ENCODE measurements at places on chromosomes 5 and 9.
A peak's percentile ranks its signal among the peaks of the same experiment; 100 is the strongest.

- DNase-seq, result no peak
Observed at GRCh38 chr5:88886746-88887341, 3.9 kb upstream of the MEF2C start.

DNA sequence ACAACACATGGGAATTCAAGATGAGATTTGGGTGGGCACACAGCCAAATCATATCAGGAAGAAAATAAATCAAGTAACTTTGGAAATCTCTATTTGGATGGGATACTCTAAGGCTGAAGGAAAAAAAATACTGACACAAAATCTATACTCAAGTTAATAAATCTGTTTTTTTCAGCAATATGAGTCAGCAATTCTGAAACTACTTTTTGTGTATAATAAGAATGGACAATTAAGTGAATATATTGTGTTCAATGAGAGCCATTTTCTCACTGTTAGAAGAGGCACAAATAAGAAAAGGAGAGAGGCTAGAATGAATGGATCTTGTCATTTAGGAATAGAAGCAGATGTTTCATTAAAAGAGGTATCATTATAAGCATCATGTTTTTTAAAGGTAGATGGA, 651.0 kb downstream of the TAF11L14 start:
- DNase-seq, result no peak

- DNase-seq, result no peak
Observed at GRCh38 chr9:132506977-132507669, 75.3 kb upstream of the BARHL1 start.

GRCh38 chr9:86062845-86063693, 36.3 kb downstream of the GOLM1 start:
- no peak for DNase-seq

- DNase-seq, result no peak
Observed at GRCh38 chr9:88996921-88997235, 5.6 kb downstream of the S1PR3 start.

GRCh38 chr9:214648-215493, at the start of gene DOCK8:
Gene DOCK8 (plus strand): TSS chr9:214865. CDS start chr9:214977, 112 bp downstream.
- peak; percentile 83 for DNase-seq

GRCh38 chr9:138103849-138104206, 226.2 kb downstream of the CACNA1B start:
- DNase-seq, result peak; percentile 12

GRCh38 chr9:121527371-121527770, 27.7 kb upstream of the GGTA1 start:
- no peak for DNase-seq

- DNase-seq, result no peak
Observed at GRCh38 chr9:124285903-124286291, 28.1 kb downstream of the NEK6 start.

- no peak for DNase-seq
Observed at GRCh38 chr9:30796764-30797163, 1587.7 kb upstream of the ACO1 start.

DNA sequence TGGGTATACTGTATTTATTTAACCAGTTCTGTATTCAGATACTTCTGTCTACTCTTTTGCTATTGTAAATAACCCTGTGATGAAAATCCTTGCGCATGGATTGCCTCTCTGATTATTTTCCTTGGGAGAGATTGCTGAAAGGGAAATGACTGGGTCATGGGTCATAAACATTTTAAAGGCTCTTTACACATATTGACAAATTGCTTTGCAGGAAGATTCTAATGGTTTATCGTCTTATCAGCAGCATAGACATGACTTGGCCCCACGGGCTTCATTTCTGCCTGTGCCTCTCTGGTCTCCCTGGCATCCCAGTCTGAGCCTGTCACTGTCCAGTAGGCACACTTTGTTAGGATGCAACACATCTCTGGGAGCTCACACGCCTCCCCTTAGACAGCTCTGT, 52.3 kb downstream of the RGS3 start:
- no peak for DNase-seq

- DNase-seq, result no peak
Observed at GRCh38 chr5:154486427-154486866, 8.4 kb upstream of the HAND1 start.

- no peak for DNase-seq
Observed at GRCh38 chr5:14656898-14657297, 7.6 kb upstream of the OTULIN start.

DNA sequence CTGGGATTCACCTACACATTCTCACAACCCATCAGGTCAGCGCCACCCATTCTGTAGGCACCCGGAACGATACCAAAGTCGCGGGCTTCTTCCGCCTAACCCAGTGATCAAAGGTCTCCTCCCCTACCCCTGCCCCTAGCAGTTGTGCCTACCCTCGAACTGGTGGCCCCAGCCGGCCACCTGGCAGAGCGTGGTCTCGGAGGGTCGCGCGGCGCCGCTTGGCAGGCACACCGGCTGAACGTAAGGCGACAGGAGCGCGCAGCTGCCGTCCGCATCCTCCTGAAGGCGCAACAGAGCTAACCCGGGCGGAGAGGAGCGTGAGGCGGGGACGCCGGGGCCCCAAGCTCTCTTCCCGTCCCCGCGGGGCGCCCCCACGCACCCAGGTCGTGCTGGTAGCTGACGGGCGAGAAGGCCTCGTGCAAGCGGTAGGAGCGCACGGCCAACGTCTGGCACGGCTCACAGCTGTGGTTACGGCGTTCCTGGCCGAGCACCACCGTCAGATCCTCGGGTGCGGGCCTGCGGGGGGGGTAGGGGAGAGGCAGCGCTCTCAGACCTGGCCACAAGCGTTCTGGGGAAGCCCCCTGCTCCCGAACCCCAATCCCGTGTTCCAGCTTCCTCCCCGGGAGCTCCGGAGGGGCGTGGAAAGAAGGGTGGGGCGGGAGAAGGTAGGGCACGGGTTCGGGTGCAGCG, 2.8 kb upstream of the PFN3 start:
- peak; percentile 69 for DNase-seq

DNA sequence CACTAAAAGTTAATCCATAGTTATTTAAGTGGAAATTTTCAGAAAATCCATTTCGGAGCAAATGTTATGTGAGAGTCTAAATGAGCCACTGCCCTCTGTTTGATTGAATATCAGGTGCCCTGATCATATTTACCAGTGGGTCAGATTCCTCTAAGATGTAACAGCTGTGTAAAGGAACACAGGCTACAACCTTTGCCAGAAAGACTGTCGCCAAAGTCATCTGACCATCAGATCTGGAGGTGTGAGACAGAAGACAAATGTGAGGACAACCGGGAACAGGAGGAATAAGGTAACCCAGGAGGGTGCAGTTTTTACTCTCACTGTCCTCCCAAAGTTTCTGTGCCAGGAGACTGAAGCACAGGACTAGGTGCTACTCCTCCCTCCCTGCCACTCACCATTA, 90.8 kb downstream of the CAAP1 start:
- no peak for DNase-seq

DNA sequence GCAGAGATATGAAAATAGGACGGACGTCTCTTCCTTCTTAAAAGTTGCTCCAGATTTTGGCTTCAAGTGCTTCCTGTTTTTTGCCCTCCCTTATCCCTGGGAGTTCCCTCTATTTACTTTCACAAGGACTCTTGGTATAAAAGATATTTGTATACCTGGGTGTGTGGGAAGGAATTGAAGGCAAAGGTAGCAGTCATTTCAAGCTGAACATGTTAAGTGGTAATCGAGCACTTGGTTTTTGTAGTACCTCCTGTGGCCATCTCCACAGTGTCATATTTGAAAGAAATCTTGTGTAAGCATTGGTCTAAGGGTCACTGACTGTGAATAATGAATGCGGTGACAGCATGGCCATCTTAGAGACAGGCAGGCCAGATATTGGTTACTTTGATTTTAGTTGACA, 593.6 kb downstream of the MTRR start:
- no peak for DNase-seq

DNA sequence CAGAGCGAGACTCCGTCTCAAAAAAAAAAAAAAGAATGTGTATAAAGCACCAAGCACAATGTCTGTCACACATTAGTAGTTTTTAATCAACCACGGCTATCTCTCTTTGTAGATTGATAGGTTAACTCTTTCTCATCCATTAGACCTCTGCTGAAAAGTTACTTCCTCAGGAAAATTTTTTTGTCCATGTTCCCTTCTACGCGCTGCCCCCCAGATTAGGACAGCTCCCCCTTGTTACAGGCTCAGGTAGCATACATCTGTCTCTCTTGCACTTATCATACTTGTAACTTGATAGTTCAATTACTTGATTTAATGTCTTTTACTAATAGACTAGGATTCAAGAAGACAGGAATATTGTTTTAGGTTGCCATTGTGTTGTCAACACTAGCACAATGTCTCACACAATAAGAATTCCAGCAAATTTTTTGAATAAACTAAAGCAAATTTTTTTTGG, 1.5 kb downstream of the SPDL1 start:
- no peak for DNase-seq

DNA sequence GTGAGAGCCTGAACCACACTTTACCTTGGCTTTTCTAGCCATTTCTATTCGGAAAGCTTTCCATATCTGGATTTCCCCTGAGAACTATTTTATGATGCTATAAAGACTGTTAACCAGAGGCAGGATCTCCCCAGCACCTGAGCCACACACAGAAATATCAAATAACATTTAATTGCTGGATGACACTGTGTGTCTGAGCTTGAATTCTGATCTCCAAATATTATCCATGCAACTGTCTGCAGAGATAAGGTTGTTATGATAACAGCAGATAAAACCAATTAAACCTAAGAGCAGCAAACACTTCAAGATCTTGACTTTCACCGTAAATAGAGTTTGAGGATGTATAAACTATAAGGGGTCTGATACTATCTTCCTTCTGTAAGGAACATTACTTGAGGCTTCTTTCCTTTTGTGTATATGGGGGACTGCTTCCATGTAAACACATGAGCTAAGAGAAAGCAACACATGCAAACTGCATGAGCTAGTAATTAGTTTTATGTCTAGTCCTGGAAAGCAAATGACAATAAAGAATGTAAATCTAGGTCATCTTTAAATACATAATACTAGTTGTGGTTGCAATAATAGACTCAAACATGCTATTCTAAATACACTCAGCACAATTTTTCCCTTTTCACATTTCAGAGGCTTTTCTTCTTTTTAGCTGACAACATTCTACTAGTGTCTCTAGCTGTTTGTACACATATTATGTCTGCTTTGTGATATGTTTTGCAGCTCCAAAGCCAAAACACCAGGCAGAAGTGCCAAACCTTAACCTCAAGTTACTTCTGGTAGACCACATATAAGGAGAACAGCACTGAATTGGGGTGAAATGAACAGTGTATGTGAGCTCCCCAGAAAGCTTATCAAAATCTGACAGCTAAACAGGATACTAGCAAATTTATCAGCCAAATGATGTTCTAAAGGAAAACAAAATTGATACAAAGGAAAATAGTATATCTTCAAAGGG, 136.5 kb downstream of the EFNA5 start:
- no peak for DNase-seq

DNA sequence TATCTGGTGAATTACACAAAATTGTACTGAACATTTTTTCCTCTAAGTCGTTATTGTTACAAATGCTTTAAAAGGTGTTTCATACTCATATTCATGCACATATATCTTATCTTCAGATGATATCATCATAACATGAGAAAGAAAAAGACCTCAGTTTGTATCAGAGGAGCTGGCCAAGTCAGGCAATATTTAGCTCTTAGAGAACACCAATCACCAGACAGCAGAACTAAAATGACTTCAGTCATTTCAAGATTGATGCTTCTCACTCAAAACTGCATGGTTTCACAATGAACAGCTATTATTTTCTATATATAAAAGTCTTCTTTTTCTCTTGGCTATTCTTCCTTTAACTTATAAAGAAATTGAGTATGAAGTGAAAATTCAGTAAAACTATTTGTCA, 44.6 kb downstream of the TSSK1B start:
- no peak for DNase-seq

DNA sequence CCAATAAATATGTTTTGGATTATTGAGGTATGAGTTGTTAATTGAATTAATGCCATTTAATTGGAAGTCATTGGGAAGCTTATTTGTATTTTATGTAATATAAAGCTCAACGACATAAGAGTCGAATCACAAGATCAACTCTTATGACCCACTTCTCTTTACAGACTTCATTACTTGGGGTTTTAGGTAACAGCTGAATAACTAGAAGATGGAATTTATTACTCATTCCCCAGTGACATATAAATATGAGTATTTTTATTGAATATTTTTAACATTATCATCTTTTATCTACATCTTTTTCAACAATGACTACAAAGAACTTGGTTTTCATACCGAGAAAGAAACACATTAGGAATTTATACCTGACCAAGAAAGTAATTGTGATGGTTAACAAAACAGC, 21.1 kb downstream of the HMGCR start:
- no peak for DNase-seq

DNA sequence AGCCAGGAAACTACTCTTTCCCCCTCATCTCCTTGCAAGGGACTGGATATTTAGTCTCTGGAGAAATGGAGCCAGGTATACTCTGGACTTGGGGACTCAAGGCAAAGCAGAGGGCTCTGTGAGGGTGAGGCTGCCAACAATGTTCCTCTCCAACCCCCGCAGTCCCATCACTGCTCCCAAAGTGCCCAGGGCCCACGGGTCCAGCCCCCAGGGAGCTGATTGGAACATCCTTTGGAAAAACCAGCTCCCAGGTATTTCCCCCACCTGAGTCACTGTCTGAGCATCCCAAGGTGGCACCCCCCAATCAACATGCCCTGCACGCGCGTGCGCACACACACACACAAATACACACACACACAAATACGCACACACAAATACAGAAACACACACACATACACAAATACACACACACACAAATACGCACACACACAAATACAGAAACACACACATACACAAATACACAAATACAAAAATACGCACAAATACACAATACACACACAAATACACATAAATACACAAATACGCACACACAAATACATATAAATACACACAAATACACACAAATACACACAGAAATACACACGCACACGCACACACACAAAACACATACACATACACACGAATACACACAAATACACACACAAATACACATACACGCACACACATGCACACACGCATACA, 137.4 kb downstream of the DAB2IP start:
- DNase-seq, result no peak

GRCh38 chr9:121267689-121268597, at the start of gene GSN:
Gene GSN (plus strand): TSS chr9:121268162. CDS start chr9:121301972, 33,810 bp downstream.
- peak; percentile 89 for DNase-seq

DNA sequence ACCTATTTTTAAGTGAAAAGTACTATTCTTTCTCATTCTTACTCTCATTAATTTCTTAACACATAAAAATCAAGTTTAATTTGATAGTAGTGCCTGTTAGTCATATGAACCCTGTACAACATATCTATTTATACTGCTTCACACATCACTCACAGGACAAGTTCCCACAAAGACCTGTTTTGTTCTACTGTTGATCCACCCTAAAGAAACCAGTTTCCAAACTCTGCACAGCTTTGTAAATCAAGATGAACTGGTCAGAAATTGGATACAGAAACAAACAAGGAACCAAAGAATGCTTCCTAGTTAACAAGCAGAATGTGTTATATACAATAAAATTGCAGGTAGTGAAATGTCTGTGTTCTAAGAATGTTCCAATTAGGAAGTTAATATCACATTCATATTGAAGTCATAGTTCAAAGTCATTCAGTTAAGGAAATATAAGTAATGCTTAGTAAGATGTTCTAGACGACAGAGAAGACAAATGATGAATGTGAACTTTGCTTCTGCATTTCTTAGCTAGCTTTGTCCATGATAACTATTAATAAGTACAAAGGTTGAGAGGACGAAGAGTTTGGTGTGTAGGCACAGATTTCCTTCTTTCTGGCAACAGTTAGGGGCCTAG, 33.4 kb downstream of the C9orf85 start:
- no peak for DNase-seq
